ENCODE measurements at places on chromosomes 1 and 21. TPM values are rescaled to one million over a fixed set of nuclear protein-coding genes. Genes with fewer than 3 reads are reported as not detected.

KANK4 gene
- total RNA-seq: 0.21 TPM

TRAF3IP3 gene
- total RNA-seq: 0.05 TPM

CLCA2 gene
- total RNA-seq: 0.62 TPM

SLC5A3 gene
- total RNA-seq: 31.9 TPM

MAP1LC3C gene
- total RNA-seq: 38.4 TPM

ROR1 gene
- 3.0 TPM for total RNA-seq

RYR2 gene
- total RNA-seq: not detected

ASPM gene
- 0.73 TPM for total RNA-seq

NENF gene
- total RNA-seq: 58.7 TPM

USP33 gene
- 42.9 TPM for total RNA-seq

SYT11 gene
- total RNA-seq: 7.4 TPM

SMIM11 gene
- total RNA-seq: 14.7 TPM

CNR2 gene
- not detected for total RNA-seq

S100A6 gene
- 423 TPM for total RNA-seq

TMEM82 gene
- total RNA-seq: not detected

FABP3 gene
- 601 TPM for total RNA-seq

VPS45 gene
- 49.4 TPM for total RNA-seq

CSMD2 gene
- total RNA-seq: not detected

LDLRAD1 gene
- total RNA-seq: not detected

MRPL39 gene
- 33.2 TPM for total RNA-seq

GPR157 gene
- total RNA-seq: 2.8 TPM

FCGR1A gene
- total RNA-seq: not detected

RPTN gene
- total RNA-seq: 1.9 TPM

LCE3E gene
- total RNA-seq: not detected

S100A12 gene
- total RNA-seq: not detected

ATP5PO gene
- total RNA-seq: 272 TPM

TMOD4 gene
- 0.35 TPM for total RNA-seq

SH3GLB1 gene
- 70.2 TPM for total RNA-seq

NBPF10 gene
- 1.1 TPM for total RNA-seq

HCN3 gene
- total RNA-seq: 2.1 TPM

B4GALT2 gene
- total RNA-seq: 84.4 TPM

BGLAP gene
- 378 TPM for total RNA-seq

FAM151A gene
- total RNA-seq: not detected
